Uterus (tissue), 4 donors: ENCODE measurements at places on chromosomes 3 and 15. TPM values are rescaled to one million over a fixed set of nuclear protein-coding genes. Genes with fewer than 3 reads are reported as not detected.

DNA sequence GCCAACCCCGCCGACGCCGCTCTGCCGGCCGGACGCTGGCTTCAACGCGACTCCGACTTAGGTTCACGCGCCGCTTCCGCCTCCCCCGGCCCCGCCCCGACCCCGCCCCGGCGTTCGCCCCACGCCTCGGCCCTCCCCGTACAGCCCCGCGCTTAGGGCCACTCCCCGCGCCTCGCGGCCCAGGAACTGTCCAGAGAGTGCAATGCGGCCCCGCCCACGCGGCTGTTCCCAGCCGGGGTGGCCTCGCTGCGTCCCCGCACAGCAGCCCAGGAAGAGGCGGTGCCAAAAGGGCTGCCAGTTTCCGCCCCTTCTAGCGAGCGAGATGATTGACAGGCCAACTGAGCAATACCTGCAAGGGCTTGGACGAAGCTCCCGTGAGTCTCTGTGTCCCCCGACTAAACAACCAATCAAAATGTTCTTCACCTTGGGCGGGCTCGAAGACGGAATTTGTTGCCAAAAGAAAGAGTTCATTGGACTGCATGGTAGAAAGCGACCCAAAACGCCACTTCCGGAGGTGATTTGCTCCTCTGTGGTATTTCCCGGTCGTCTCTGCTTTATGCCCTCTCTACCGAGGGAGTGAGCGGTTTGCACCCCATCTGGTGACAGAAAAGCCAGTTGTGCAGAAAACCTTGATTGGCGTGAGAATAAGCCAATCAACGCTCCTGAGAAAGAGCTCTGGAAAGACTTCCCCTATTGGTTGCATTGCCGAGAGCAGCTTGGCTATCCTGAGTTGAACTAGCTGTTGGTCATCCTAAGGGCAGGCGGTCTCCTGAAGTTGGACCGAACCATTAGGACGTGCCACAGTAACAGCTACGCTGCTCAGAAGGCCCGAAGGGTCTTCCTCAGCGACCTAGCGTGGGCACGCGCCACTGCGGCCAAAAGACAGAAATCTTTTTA lies at the start of gene UBP1:
Gene UBP1 (minus strand): TSS at position 78 of the 897 bp plus-strand sequence. CDS start 557 bp downstream, outside the sequence.
- peak; percentile 99 for DNase-seq

DNA sequence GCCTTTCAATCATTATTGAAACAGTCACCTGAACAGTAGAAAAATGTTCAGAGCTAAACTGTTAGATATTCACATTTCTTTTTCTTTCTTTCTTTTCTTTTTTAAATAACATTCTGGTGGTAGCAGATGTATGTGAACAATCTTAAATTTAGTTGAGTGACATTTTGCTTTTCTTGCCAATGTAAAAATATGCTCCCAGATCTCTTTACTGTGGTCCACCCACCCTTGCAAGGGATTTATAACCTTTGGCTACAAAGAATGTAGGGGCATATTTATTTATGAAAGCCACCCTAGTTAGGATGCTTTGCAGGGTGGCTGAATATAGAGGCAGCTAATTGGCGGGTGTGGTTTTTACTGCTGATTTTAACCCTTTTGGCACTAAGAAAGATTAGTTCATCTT lies 473.9 kb downstream of the MFSD1 start:
- no peak for DNase-seq

GRCh38 chr3:128402998-128403397 lies 63.7 kb downstream of the DNAJB8 start:
- DNase-seq, result no peak

GRCh38 chr3:113275583-113275928 lies 64.2 kb downstream of the BOC start:
- DNase-seq, result no peak

- no peak for DNase-seq
Observed at GRCh38 chr3:140365872-140366697, 311.8 kb upstream of the TRIM42 start.

DNA sequence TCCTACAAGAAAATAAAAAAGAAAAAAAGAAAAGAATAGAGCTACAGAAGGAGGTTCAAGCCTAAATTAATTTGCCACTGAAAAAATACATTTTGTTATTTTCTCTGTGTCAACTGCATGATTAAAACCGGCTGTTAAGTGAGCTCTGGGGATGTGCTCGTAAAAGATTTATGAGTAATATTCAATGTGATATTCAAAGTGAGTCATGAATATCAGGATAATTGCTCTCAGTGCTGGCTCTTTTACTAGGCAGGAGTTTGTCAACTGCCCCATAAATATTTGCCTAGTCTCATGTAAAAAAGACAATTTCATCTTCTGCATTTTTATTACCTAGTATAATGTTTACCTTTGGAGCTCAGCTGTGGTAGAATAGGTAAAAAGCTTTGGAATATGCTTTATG lies 78.9 kb downstream of the CDIN1 start:
- DNase-seq, result no peak

DNA sequence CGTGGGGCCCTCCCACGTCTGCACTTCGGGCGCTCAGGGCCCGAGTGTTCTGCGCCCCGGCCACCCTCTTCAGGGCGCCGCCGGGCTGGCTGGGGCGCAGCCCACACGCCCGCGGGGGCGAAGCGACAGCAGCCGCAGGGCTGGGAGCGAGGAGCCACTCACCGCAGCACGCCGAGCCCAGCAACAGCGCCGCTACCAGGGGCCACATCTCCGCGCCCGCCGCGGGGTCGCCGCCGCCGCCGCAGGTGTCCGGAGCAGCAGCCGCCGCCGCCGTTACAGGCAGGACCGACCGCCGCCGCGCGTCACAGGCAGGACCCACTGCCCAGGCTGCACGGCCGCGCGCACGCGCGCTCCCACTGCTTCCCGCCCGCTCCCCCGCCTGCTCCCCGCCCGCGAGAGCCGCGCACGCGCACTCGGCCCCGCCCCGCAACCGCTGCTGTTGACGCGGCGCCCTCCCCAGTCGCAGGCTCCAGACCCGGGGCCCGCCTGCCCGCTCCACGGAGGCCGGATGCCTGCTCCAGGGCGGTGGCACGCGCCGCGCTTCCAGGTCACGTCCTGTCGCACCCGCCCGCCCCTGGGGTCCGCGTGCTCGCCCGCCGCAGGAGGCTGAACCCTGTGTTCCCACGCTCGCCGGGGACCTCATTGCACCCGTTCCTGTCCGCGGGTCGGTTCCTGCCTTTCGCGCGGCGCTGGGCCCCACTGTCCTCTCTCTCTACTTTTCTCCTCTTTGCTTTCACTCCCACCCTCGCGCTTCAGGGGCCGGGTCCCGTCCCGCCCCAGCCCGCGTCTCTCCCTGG lies at the start of gene CD47:
Gene CD47 (minus strand): TSS at position 331 of the 797 bp plus-strand sequence. CDS start 123 bp downstream, at position 208.
- DNase-seq, result peak; percentile 89

GRCh38 chr3:117526470-117527079 lies 817.0 kb downstream of the TUSC7 start:
- no peak for DNase-seq

- DNase-seq, result no peak
Observed at GRCh38 chr3:154210986-154211385, 89.8 kb downstream of the ARHGEF26 start.

GRCh38 chr15:41927536-41927935 lies 33.7 kb upstream of the SPTBN5 start:
- DNase-seq, result no peak

GRCh38 chr3:12508291-12508700 lies 24.0 kb downstream of the TSEN2 start:
- DNase-seq, result peak; percentile 80

The NEIL1 gene
- total RNA-seq, result 6.5 TPM

The ALS2CL gene
- total RNA-seq, result 41.2 TPM
